Stimulated activated CD8-positive, alpha-beta memory T cell treated with anti-CD3 and anti-CD28 coated beads, Interleukin-12 subunit alpha, Interleukin-12 subunit beta, amount 100 ng/mL, for 1 hour (primary cell): ENCODE measurements at places on chromosomes 1 and 21.

- DNase-seq: no peak
Measured at GRCh38 chr1:17790383-17791054, 35.4 kb downstream of the ACTL8 start.

- no peak for DNase-seq
Measured at GRCh38 chr1:11498956-11499594, 20.1 kb downstream of the DISP3 start.

- no peak for DNase-seq
Measured at GRCh38 chr1:231420299-231420958, 1.7 kb downstream of the EGLN1 start.

DNA sequence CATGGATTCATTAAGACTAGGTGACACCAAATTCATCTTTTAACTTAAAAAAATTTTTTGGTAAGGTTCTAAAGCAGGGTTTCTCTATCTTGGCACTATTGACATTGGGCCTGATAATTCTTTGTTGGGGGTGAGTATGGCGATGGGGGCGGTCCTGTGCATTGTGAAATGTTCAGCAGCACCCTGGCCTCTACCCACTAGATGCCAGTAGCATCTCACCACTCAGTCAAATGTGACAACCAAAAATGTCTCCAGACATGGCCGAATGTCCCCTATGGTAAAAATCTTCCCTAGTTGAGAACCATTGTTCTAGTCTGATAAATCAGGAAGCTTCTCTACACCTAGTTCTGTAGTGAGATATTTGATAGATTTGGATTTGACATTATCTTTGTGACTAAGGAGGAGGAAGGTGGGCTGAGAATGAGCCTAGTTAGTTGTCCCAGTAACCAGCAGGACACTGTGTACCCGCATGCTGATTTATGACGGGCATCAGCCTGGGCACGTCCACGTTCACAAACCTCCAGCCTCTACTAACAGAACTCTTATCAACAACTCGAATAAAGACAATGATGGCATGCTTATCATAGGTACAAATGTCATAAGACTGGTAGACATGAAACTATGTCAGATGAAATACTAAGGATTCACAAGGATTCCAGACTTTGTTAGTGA, 104.6 kb downstream of the KCND3 start:
- DNase-seq: no peak

GRCh38 chr1:93537396-93537795, 89.5 kb downstream of the FNBP1L start:
- no peak for DNase-seq

GRCh38 chr1:248359415-248359814, 2.0 kb upstream of the OR2T4 start:
- DNase-seq: no peak

DNA sequence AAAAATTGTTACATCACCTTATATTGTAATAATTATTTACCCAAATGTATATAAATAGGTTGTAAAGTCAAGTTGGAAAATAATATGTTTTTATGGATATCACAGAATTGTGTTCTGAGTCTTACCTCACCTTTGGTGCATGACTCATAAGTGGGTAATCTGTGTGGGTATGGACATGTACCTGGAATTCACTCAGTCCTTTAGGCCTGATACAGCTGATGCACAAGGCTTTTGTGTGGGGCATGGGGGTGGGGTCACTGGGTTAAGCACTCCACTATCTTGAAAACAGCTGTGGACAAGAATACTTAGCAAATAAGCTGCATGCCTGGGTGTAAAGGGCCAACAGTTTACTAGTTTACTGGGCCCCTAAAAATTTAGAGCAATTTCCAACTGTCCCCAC, 34.4 kb downstream of the INKA2 start:
- no peak for DNase-seq

- DNase-seq: no peak
Measured at GRCh38 chr1:160781914-160782689, 13.9 kb upstream of the LY9 start.

GRCh38 chr1:37474697-37475379, 458 bp downstream of the ZC3H12A start:
- no peak for DNase-seq
